ENCODE measurements at places on chromosomes 12 and 14.

DNA sequence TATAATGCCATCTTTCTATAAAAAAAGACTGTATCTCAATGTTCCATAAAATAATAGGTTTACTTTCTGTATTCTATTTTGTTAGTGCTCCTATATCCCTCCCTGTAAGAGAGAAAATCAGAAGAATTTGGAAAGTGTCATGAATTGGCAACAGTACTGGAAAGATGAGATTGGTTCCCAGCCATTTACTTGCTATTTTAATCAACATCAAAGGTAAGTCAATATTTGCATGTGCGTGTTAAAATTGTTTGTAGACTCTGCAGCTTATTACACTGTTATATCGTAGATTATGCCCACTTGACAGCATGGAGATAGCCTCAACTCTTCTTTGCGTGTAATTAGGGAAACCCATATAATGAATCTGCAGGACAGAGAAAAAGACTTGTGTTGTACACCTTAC is 34.0 kb downstream of the KCNMB4 start:
- no peak for DNase-seq
- no peaks in the 10 kb centered on the region for H3K4me1 ChIP-seq
- H3K36me3 ChIP-seq, result peaks cover 13% of the 10 kb centered on the region
- H3K4me3 ChIP-seq, result no peak overlapping the region
- no peak overlapping the region for H3K27ac ChIP-seq
- no peaks in the 10 kb centered on the region for H3K27me3 ChIP-seq

GRCh38 chr14:64123241-64123822 is 170.8 kb downstream of the ESR2 start:
- no peak for DNase-seq
- no peak overlapping the region for H3K27ac ChIP-seq

DNA sequence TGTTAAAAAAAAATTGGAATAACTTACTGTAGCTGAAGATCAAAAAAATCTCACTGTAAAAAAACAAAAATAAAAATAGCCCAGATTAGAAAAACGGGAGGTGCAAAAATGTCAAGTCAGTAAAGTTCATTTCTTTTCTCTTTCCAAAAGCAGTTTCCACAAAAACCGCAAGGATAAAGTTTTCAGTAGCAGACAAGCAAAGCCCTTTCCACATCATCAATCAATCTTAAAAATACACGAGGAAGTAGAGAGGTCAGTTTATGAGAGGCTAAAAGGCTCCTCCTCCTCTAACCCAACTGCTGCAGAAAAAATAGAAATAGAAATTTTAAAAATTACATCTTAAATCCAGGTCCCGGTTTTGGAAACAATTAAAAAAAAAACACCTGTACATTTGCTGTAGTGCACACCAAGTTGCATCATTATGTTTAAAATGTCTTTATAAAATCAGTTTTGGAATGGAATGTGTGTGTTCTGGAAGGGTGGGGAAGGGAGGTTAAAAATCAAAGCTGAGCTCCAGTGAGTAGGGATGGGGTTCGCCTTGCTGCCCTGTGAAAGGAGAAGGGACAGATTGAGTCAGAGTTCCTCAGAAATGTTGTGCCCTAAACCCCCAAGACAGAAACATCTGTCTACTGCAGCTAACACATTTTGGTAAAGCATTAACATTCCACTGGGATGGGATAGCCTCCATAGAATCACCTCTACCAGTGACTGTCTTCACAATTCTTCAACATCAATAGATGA is 5.8 kb downstream of the HNRNPC start:
- H3K4me1 ChIP-seq, result peaks cover 47% of the 10 kb centered on the region
- H3K27me3 ChIP-seq, result no peaks in the 10 kb centered on the region
- H3K27ac ChIP-seq, result no peak overlapping the region
- no peak for DNase-seq
- peaks cover 35% of the 10 kb centered on the region for H3K36me3 ChIP-seq

DNA sequence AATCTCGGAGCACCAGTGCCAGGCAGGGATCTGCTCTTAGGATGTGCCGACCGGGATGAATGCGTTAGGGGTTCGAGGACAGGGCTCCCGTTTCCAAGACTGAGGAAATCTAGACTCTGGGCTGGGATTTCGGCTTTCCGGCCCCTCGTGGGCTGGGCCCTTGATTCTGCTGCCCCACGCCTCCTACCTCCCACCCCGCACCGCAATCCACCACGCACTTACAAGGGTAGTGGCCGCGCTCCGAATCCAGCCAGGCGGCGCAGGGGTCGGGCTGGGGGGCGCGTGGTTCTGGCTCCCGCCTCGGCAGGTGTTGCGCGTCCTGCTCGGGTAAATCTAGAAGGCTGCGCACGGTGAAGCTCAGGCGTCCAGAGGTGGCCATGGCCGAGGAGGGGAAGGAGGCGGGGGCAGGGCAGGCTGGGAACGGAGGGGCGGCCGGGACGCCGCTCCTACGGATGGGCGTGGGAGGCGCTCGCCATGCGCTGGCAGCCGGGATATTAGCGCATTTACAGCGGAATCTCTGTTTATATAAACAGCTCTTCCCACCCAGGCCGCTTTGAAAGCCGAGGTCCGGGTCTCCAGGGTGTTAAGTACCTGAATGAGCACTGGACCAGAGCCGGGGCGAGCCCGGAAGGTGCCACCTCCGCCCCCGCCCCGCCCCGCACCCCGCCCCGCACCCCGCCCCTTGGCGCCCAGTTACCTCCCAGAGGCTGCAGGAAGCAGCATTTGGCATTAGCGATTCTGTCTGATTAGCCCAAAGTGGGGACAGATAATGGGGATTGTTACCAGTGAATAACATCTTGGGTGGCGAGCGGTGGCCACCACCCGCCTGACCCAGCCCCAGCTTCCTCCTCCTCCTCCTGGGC is at the start of gene NKX2-8:
Gene NKX2-8 (minus strand): TSS at position 604 of the 863 bp plus-strand sequence. CDS start 225 bp downstream, at position 379.
- no peak within 1 kb of the TSS for H3K27ac ChIP-seq
- peaks cover 34% of the 10 kb centered on the region for H3K4me1 ChIP-seq
- H3K4me3 ChIP-seq, result peak within 1 kb of the TSS; percentile 32
- no peak for DNase-seq
- H3K36me3 ChIP-seq, result no peaks in the 10 kb centered on the region

DNA sequence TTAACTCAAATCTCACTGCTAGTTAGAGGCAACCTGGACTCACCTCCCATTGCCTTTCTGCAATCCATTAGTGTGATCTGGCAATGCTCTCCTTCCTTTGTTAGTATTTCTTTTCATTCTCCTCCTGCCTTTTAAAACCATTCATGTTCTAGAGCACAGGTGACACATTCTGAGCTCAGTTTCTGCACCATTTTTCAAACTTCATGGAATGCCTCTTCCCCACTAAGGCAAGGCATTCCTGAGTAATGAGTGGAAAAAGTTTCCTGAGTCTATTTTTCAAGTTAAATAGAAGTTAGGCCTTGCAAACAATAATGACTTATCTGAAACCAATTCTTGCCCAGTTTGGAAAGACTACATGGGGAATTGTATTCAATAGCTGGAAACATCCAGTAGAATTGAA is 1001.8 kb downstream of the BCL11B start:
- H3K27me3 ChIP-seq, result no peaks in the 10 kb centered on the region
- DNase-seq, result no peak
- no peak overlapping the region for H3K4me3 ChIP-seq

DNA sequence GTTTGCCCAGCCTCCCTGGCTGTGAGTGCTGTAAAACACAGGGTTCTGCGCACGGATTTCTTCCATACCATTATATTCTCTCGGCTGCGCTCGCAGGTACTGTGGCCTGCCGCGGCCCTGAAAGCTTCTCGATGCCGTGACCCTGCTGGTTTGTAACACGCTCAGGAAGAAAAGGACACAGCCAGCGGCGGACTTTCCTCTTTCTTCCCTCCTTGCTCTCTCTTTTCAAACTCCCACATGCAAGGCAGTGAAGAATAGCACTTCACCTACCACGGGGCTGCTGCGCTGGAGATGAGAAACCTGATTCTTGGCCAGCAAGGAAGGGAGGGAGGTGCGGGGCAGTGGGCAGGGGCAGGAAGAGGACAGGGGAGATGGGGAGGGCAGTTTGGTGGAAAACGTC is 130.2 kb downstream of the RBM19 start:
- no peak overlapping the region for H3K4me3 ChIP-seq
- no peak overlapping the region for H3K27ac ChIP-seq
- H3K36me3 ChIP-seq, result no peaks in the 10 kb centered on the region
- no peaks in the 10 kb centered on the region for H3K4me1 ChIP-seq
- DNase-seq, result no peak

- no peak overlapping the region for H3K4me3 ChIP-seq
- no peak for DNase-seq
- H3K27me3 ChIP-seq, result no peaks in the 10 kb centered on the region
- no peaks in the 10 kb centered on the region for H3K4me1 ChIP-seq
- H3K36me3 ChIP-seq, result peaks cover 66% of the 10 kb centered on the region
Measured at GRCh38 chr12:56326126-56326525, 7.7 kb downstream of the PAN2 start.

- DNase-seq, result no peak
- peaks cover 10% of the 10 kb centered on the region for H3K4me1 ChIP-seq
- H3K36me3 ChIP-seq, result no peaks in the 10 kb centered on the region
- H3K27me3 ChIP-seq, result no peaks in the 10 kb centered on the region
Measured at GRCh38 chr12:26874501-26875296, 41.7 kb upstream of the ITPR2 start.

DNA sequence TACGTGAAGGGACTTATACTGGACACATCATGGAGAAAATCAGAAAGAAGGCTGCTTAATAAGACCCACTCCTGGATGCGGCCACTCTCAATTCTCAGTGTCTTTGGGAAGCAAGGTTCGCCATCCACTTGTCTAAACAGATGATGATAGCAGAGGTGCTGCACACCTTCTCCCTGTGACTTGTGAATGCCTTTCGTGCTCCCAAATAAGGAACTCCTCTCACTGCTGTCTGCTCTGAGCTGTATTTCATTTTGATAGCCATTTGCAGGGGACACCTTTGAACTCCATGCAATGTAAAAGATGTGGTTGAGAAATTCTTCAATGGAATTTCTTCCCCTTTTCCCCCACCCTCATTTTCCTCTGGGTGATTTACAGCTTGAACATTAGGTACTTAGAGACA is 11.6 kb downstream of the RMST start:
- no peak for DNase-seq
- H3K27ac ChIP-seq, result no peak overlapping the region
- no peaks in the 10 kb centered on the region for H3K36me3 ChIP-seq
- no peaks in the 10 kb centered on the region for H3K27me3 ChIP-seq
- H3K4me3 ChIP-seq, result no peak overlapping the region

DNA sequence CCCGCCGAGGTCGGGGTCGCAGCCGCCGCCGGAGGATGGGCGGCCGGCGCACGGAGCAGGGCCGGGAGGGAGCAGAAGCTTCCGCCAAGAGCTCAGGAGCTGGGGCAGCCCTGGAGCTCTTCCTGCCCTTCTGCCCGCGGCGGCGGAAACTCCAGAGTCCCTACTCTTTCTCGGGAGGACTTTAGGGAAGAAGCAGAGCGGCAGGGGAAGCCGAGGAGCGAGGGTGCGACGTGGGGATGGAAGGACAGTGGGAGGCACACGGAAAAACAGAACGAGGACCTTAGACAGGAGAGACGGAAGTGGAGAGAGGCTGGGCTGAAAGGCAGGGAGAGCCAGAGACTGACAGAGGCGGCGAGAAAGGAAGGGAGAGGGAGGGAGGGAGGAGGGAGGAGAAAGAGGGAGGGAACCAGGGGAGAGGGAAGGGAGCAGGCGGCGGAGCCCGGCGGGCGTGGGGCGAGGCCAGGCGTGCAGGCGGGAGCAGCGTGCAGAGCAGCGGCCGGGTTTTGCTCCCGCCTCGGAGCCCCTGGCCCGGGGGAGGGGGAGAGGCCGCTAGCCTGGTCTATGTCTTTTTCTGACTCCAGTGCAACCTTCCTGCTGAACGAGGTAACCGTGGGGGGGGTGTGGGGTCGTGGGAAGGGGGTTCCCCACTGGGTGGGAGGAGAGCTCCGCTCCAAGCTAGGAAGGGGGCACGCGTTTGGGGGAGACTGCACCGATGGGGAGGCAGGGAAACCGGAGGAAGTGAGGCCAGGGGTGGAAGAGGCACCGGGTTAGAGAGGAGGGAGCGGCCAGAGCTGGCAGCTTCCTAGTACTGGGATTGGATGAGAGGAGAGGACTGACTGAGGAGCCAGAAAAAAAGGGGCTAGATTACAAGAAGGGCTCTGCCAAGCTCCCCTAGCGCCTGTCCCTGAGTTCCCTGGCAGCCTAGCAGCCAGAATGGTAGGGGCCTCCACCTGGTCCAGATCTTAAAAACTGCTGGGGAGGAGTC is 2.9 kb upstream of the CACNB3 start:
- peak; percentile 91 for DNase-seq
- H3K4me1 ChIP-seq, result no peaks in the 10 kb centered on the region
- no peaks in the 10 kb centered on the region for H3K36me3 ChIP-seq
- H3K27ac ChIP-seq, result peak overlapping the region; percentile 95

DNA sequence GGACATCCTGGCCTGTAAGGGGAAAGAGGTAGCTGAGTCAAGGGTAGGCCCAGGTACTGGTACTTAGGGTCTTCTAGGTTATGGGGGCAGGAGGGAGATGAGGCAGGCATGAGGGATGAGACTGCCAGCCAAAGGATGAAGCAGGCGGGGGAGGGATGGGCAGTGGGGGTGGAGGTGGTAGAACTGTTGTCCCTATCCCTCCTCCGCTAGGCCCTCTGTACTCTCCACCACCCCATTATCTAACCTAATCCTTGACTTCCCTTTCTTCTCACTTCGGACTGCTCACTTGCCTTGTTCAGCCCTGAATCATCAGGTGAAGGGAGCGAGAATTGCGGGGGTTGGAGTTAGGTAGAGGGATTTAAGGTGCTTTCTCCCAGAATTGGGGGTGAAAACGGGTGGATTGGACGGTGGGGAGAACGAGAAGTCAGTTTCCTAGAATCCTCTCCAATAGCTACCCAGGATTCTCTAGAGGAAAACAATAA is 562 bp downstream of the PAN2 start:
- no peaks in the 10 kb centered on the region for H3K36me3 ChIP-seq
- DNase-seq, result no peak
- H3K4me1 ChIP-seq, result peaks cover 17% of the 10 kb centered on the region
- H3K27ac ChIP-seq, result peak overlapping the region; percentile 97
- no peaks in the 10 kb centered on the region for H3K27me3 ChIP-seq

DNA sequence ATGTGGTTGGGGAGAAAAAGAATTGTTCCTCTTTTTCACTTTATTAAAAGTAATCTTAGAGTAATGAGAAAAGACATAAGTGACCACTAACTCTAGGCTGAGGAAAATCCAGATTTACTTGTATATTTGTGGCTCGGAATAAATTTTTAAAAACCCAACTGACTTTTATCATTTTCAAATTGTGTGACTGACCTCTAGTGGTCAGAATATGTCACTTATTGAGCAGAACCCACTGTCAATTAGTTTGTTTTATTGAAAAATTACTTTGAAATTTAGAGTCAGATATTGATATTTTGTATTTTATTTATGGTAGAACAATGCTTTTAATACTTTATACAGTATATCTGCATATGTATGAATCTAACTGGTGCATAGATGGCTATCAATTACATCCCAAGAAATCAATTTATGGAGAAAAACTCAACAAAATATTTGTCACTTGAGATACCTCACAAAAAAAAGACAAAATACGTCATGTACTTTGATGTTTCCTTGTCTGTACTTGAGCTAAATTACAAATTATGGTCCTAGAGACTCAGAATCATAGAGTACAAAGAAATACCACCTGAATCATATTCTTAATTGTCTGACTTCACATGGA is 229.4 kb downstream of the CNTN1 start:
- no peaks in the 10 kb centered on the region for H3K4me1 ChIP-seq
- no peak for DNase-seq
- no peak overlapping the region for H3K4me3 ChIP-seq
- H3K36me3 ChIP-seq, result no peaks in the 10 kb centered on the region
- H3K27me3 ChIP-seq, result no peaks in the 10 kb centered on the region
- H3K27ac ChIP-seq, result no peak overlapping the region
